ENCODE measurements at places on chromosomes 16 and 17.
A peak's percentile ranks its signal among the peaks of the same experiment; 100 is the strongest.

- DNase-seq = no peak
Measured at GRCh38 chr16:49822649-49823370, 33.1 kb downstream of the ZNF423 start.

DNA sequence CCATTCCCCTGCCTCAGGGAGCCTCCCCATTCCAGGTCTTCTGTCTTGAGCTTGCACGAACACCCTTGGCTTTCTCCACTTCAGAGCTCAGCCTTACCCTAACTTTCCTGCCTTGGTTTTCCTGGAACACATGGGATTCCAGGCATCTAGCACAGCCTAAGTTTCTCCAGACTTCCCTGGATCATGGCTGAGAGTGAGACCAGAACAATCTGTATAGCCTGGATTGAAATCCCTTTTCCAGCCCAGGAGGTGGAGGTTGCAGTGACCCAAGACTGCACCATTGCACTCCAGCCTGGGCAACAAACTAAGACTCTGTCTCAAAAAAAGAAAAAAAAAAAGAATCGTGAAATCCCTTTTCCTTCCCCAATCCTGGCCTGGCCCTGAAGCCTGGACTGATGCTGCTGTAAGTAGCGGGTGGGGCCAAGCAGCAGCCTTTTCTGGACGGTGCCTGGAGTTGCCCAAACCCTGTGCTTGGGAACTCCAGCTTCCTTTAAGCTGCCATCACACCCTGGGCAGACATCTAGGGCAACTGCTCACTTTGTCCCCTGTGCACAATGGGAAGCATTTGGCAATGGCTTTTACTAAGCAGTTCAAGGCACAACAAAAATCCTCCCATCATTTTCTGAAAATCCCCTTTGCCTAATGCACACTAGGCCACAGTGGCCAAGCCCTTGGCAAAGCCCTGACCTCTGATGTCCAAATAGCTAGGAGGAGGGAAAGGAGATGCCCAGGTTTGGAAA is 12.0 kb upstream of the SLC16A5 start:
- no peak for DNase-seq

GRCh38 chr16:47342055-47342454 is 118.8 kb downstream of the ITFG1 start:
- no peak for DNase-seq

GRCh38 chr16:13873835-13874438 is 46.0 kb upstream of the ERCC4 start:
- DNase-seq = no peak

DNA sequence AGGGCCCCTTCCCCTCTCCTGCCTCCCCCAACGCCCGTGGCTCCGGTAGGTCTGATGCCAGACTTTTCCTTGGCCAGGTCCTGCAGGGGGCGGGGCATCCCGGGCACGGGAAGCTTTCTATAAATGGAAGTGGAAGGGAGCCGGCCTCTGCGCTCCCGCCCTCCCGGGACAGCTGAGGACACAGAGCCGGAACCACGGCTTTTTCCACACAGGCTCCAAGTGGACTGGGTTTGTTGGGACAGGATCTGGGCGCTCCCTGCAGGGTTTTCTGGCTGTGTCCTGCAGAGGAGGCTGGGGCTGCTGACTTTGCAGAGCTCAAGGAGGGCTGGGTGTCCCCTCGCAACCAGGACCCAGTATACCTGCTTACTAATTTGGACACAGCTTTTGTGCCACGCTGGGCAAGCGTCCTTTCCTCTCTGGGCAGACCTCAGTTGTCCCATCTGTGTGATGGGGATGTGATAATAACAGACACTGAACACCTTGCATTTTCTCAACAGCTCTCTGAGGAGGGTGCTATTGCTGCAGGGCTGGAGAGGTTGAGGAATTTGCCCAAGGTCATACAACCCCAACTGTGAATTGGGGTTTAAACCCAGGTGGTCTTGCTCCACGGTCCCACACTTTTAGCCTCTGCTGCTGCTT is 1.8 kb downstream of the TNS4 start:
- no peak for DNase-seq

GRCh38 chr16:66342294-66342900 is 24.1 kb upstream of the CDH5 start:
- peak; percentile 57 for DNase-seq

- DNase-seq = no peak
Measured at GRCh38 chr16:8622315-8622656, 788 bp downstream of the METTL22 start.

DNA sequence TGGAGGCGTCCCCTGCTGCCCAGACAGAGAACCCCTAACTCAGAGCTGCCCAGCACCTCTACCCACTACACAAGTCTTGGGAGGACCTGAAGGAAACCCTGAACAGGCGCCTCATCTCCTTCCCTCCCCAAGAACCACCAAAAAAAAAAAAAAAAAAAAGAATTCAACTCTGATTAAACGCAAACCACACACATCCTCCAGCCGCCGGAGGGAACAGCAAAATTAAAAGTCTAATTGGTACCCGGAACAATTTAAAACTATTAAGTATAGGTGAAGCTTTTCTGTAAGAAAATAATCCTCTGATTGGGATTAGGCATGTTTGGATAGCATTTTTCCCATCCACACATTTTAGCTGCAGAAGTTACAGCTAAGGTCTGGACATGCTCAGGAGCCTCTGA is 202.7 kb downstream of the ZNF423 start:
- DNase-seq = no peak

DNA sequence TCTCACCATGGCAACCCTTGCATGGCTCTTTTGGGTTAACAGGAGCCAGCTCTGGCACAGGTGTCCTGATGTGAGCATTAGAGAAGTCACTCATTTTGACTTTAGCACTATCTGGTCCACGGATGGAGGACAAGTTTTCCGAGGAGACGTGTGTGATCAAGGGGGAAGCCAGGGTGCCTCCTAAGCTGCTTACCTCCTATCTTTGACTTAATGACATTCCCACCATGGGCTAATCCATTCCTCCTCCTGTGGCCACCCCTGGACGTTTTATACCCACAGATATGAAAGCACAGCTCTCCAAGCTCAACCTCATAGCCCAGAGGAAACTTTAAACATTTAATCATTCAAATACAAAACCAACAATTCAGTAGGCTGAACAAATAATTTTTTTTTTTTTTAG is 18.8 kb downstream of the MPP2 start:
- DNase-seq = no peak

- peak; percentile 64 for DNase-seq
Measured at GRCh38 chr16:11783319-11784037, 13.6 kb downstream of the ZC3H7A start.

DNA sequence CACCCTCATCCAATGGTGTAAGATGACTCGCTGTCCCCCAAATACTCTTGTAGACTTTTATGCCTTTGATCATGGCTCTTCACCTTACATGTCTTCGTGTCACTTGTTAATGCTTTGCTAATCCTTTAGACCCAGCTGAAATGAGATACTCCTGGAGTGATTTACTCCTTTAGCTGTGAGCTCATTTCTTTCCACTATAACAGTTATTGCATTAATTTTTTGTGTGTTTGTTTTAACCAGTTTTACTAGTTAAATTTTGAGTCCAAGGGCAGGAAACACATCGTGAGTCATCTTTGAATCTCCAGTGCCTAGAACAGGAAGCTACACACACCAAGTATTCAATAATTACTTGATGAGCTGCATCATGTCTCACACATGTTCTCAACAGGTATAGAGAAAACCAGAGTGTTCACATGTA is 6.5 kb upstream of the CTCF start:
- DNase-seq = no peak

DNA sequence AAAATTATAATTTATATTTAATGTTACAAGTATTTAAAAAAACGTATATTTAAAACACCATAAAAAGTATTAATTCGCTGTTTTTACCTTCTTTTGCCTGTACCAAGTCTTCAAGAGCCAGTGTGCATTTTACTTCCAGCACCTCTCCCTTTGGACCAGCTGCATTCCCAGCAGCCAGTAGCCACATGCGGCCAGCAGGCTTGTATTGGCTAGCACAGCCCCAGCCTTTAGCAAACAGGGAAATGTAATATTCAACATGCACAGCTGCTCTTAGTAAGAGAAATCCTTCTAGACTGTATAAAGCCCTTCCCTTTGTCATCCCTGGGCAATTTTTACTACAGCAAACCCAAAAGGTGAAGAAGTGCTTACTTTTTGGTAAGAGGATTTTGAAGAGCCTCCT is 6.6 kb downstream of the DHODH start:
- no peak for DNase-seq

- peak; percentile 18 for DNase-seq
Measured at GRCh38 chr16:49754495-49755312, 101.2 kb downstream of the ZNF423 start.
